ENCODE measurements at places on chromosomes 1 and 21. TPM values are rescaled to one million over a fixed set of nuclear protein-coding genes. Genes with fewer than 3 reads are reported as not detected.

ST6GALNAC3 gene
- total RNA-seq, result 12.9 TPM

RSRP1 gene
- 90.0 TPM for total RNA-seq

SLC44A5 gene
- not detected for total RNA-seq

BMP8B gene
- 0.69 TPM for total RNA-seq

KMO gene
- 1.1 TPM for total RNA-seq

OXCT2 gene
- 2.0 TPM for total RNA-seq

BRDT gene
- not detected for total RNA-seq

SERBP1 gene
- 119 TPM for total RNA-seq

IFFO2 gene
- 12.1 TPM for total RNA-seq

OR14A2 gene
- not detected for total RNA-seq

GCSAML gene
- 0.29 TPM for total RNA-seq

SLFNL1 gene
- 0.14 TPM for total RNA-seq

MROH9 gene
- total RNA-seq, result 0.46 TPM

TNFRSF18 gene
- 0.93 TPM for total RNA-seq

LINGO4 gene
- not detected for total RNA-seq

C1QTNF12 gene
- total RNA-seq, result 4.1 TPM

C1QC gene
- 414 TPM for total RNA-seq
